Stimulated activated CD4-positive, alpha-beta T cell treated with anti-CD3 and anti-CD28 coated beads, Interleukin-2, amount 100 ng/mL, for 48 hours (primary cell): ENCODE measurements at places on chromosomes 6 and 20.

DNA sequence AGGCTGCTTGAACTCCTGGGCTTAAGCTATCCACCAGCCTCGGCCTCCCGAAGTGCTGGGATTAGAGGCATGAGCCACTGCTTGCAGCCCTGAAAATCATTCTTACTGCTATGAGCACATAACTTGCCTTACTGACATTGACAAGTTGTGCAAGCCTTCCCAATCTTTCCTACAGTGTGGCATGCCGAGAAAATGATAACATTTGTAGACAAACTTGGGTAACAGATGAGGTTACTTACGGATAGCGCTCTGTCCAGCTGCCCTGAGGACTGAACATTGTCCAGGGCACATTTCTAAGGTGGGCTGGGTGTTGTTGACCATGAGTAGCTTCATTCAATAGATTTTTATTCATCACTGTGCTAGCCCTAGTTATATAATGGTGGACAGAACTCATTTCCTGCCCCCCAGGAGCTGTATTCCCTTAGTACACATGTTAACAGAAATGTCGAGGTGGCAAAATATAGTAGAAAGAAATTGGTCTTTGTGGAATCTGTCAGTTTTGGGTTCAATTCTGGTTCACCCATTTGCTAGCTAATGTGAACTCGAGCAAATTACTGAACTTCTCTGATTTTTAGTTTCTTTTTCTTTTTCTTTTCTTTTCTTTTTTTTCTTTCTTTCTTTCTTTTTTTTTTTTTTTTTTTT is 118.4 kb upstream of the AKIRIN2 start:
- DNase-seq, result no peak

DNA sequence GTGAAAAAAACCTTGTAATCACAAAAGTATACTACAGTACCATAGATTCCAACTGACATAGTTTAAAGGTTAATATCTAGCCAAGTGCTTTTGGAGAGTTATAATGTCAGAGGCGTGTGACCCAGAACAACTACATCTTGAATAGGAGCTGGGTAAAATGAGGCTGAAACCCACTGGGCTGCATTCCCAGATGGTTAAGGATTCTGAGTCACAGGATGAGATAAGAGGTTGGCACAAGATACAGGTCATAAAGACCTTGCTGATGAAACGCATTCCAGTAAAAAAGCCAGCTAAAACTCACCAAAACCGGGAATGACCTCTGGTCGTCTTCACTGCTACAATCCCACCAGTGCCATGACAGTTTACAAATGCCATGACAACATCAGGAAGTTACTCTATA is 22.4 kb upstream of the KIAA0408 start:
- DNase-seq, result no peak

DNA sequence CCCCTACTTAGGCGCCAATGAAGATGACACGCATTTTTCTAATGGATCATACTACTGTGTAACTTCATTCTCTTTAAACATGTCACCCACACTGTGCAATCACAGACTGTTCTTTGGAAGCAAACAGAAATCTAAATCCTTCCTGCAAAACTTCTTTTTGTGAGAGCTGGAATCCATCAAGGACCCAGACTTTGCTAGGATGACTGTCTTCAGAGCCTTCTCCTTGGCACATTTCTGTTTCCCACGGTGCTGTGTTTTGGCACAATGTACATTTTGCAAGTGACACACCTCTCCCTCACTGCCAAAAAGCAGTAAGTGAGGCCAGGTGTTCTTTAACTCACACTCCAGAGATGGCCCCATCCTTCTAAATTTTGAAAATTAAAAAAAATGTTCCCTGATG is 21.7 kb upstream of the TAGAP start:
- no peak for DNase-seq

- DNase-seq, result no peak
Observed at GRCh38 chr20:35240811-35241293, 14.4 kb downstream of the MMP24 start.

DNA sequence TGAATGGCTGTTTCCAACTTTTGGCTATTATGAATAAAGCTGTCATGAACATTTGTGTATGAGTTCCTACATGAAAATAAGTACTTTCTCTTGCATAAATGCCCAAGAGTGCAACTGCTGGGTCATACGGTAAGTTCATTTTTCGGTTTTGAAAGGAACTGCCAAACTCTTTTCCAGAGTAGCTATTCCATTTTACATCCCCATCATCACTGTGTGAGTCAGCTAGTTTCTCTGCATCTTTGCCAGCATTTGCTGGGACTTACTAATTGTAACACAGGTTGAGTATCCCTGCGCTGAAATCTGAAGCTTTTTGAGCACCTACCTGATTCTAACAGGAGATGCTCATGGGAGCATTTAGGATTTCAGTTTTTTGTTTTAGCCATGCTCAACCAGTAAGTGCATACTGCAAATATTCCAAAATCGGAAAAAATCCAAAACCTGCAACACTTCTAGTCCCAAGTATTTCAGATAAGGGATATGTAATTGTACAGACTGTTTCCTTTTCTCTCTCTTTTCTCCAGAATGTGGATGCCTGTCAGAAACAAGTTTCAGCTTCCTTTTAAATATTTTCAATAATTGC is 118.4 kb downstream of the DTNBP1 start:
- no peak for DNase-seq

GRCh38 chr6:44266347-44266746 is 996 bp upstream of the NFKBIE start:
- DNase-seq, result no peak

DNA sequence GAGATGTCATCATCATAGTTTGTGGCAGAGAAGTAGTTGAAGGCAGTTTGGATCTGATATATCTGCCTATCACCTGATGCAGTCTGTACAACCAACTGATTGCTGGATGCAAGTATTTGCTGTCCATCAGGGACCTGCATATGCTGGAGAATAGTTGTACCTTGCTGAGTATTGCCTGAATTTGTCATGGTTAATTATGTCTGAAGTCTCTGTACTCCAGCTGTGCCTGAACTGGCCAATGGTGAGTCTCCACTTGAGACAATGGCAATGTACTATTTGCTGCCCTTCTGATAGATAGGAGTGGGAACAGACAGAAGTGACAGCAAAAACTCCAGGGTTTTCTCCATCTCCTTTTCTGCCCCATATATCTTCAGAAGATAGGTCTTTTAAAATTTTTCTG is 531.5 kb downstream of the EPHA7 start:
- no peak for DNase-seq

DNA sequence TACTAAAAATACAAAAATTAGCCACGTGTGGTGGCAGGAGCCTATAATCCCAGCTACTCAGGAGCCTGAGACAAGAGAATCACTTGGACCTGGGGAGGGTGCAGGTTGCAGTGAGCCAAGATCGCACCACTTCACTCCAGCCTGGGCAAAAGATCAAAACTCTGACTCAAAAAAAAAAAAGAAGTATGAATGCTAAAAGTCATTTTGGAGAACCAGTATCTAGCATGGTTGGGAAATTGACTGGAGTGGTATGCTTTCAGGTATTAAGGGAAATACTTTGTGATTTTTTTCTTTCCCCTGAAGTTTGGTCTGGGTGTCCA is 30.1 kb downstream of the PCMT1 start:
- no peak for DNase-seq

- DNase-seq, result no peak
Observed at GRCh38 chr6:3001773-3002293, 2.1 kb downstream of the NQO2 start.

DNA sequence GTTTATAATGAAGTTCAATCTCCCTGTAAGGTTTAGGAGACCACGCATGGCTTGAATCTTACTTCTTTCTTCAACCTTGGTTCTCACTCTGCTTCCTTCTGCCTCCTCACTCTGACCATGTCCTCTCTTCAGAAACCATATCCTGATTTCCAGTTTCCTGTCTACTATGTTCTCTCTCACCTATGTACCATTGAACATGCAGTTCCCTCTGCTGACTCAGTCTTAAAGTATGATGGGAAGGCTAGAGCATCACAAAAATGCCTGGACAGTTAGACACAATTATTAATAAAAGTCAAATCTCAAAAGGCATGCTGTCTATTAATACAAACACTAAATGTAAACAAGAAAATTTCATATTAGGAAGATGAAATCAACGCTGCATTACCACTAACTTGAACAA is 151.6 kb downstream of the PRKN start:
- no peak for DNase-seq
